Dermis blood vessel endothelial cell (primary cell): ENCODE measurements at places on chromosomes 4 and X.

GRCh38 chr4:55921093-55921492 lies 27.7 kb upstream of the CEP135 start:
- DNase-seq: no peak

- DNase-seq: peak; percentile 58
These were observed 6.1 kb downstream of the HOPX start for GRCh38 chr4:56674984-56675383.

DNA sequence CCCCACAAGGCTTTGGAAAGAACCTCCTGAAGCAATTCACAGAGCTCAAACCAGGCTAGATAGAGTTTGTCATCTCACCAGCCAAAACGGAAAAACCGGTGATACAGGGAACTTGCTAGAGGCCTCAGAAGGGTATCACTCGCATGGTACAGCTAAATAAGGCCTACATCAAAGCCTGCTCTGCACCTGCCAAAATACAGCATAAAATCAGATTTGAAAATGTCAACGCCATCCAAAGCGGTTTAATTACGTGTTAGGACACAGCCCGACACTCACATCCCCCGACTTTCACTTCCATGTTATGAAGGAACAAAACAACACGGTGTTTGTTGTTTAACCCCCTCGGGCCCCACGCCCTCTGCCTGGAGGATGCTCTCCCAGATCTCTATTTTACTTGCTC lies 65.0 kb downstream of the MAPK10 start:
- no peak for DNase-seq

GRCh38 chr4:74297539-74297938 lies 10.7 kb upstream of the EPGN start:
- DNase-seq: no peak

GRCh38 chr4:153083447-153083947 lies 120.7 kb upstream of the TRIM2 start:
- DNase-seq: peak; percentile 86

GRCh38 chrX:13899607-13900006 lies 82.7 kb upstream of the GPM6B start:
- peak; percentile 8 for DNase-seq

DNA sequence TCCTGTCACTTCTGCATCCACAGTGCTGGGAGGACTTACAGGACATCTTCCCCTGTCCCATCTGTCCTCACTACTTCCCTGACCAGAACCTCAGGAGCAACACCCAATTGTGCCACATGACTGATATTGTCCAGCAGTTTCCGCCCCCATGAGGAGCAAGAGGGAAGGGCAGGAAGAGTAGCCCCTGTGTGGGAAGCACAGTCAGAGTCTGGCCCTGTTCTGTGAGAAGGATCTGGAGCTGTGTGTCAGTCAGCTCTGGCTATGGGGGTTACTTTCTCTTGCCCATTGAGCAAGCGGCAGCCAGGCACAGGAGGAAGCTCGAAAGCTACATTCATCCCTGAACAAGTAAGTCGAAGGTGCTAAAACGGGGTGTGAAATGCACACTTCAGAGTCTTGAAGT lies 14.8 kb upstream of the TRIM60 start:
- DNase-seq: no peak

DNA sequence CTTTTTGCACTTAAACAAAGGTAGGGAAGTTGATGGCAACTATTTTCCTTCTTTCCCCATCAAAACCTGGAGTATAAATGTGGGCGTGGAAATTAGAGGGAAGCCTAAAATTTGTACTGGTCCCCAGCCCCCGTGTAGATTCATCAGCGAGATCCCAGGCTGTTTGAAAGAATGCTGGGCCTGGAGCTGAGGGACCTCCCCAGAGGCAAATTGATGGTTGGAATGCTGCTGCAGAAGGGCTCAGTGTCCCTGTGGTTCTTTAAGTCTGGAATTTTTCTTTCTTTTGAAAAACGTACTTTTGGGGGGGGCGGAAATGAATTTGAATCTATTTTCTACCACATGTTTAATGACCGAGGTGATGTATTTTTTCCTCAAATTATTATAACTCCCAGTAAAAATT lies 197.2 kb downstream of the CBR4 start:
- no peak for DNase-seq

- no peak for DNase-seq
These were observed 672.5 kb upstream of the KLHL4 start for GRCh38 chrX:86845101-86845500.

GRCh38 chrX:101429934-101430333 lies 21.9 kb downstream of the HNRNPH2 start:
- DNase-seq: no peak

DNA sequence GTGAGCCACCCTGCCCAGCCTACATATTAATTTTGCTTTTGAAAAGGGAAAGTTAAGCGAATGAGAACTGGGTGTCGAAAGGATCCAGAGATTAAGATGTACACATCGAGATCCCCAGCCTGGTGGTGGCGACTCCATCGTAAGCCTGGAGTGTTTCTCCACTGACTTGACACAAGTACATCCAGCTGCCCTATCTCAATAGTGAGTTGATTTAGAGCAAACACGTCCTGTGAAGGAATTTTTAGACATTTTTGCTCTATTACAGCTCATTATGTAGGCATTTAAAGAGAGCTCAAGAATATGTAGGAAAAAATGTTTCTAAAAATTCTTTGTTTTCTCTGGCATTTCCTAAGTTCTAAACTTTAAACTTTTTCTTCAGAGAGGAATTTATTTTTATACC lies 11.7 kb upstream of the CLDN34 start:
- no peak for DNase-seq

DNA sequence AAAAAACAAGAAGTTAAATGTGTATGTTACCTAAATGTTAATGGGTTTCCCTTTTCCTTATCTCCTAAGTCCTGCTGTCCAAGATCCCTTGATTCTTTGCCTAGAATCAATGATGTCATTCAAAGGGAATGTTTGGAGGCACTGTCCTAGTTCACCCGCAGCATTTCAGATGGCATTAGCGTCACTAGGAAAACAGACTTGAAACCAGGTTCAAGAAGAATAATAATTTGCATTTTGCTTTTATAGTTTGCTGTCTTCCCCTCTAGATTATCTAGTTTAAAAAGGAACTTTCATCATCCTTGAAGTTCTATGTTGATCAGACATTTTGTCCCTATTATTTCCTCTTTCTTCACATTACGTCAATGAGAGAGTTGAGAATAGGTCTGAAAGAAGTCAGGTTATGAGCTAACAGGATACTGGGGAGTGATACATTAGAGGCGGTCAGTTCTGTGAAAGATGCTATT lies 234.1 kb upstream of the PGRMC2 start:
- peak; percentile 90 for DNase-seq

- no peak for DNase-seq
These were observed 148.7 kb upstream of the PTCHD1 start for GRCh38 chrX:23185951-23186350.

- DNase-seq: no peak
These were observed 25.7 kb upstream of the HS6ST2 start for GRCh38 chrX:132984058-132984650.

DNA sequence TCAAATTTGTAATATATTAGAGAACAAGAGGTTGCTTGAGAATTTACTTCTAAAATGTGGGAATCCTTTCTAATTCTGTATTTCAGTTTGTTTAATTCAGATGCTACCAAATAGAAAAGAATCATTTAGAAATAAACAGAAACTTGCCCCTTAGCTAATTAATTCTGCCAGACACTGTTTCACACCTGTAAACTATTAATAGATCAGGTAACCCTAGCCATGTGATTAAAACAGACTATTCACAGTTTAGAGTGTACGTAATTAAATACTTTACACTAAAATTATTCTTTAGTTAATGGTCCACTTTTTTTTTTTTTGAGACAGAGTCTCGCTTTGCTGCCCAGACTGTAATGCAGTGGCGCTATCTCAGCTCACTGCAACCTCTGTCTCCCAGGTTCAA lies 124.0 kb downstream of the PTPN13 start:
- no peak for DNase-seq

DNA sequence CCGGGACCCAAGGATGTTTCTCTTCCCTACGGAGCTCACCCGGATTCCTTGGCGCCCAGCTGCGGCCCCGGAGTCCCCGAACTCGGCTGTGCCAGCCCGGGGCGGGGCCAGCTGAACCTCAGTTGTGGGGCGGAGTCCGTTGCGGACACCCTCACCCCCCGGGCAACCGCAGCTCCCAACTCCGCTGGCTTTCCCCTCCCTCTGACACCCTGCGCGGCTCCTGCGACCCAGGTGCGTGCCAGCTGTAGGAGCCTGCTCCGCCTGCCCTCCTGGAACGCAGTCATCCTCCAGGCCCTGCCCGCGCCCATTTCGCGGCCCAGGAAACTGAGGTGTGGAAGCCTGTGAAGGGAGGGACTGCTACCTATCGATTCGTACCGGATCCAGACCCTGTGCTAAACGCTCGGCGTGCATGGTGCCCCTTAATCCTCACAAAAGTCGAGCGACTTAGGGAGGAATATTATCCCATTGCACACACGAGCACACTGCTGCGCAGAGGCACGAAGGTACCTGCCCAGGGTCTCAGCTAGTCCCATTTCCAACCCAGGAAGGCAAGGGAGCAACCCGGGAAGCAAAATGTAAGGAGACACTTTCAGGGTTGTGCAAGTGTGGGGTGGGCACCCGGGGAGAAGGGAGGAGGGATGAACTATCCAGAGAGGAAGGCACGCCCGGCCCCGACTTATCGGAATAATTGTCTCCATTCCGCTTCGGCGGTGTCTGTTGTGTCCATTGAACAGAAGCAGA lies 12.3 kb downstream of the MSX1 start:
- no peak for DNase-seq

GRCh38 chr4:184792334-184792733 lies 33.4 kb downstream of the ACSL1 start:
- no peak for DNase-seq

DNA sequence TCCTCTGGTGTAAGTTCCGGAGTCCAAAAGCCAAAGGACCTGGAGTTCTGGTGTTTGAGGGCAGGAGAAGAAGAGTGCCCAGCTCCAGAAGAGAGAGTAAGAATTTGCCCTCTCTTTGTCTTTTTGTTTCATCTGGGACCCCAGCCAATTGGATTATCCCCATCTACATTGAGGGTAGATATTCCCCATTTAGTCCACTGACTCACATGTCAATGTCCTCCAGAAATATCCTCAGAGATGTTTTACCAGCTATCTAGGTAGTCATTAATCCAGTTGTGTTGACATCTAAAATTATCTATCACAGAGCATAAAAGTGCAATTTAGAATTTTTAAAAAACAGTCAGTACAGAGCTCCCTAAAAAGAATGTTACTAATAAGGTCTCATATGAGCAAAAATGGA lies 132.9 kb upstream of the TMEM47 start:
- DNase-seq: no peak

GRCh38 chr4:158597879-158598596 lies 73.6 kb downstream of the C4orf46 start:
- DNase-seq: no peak

DNA sequence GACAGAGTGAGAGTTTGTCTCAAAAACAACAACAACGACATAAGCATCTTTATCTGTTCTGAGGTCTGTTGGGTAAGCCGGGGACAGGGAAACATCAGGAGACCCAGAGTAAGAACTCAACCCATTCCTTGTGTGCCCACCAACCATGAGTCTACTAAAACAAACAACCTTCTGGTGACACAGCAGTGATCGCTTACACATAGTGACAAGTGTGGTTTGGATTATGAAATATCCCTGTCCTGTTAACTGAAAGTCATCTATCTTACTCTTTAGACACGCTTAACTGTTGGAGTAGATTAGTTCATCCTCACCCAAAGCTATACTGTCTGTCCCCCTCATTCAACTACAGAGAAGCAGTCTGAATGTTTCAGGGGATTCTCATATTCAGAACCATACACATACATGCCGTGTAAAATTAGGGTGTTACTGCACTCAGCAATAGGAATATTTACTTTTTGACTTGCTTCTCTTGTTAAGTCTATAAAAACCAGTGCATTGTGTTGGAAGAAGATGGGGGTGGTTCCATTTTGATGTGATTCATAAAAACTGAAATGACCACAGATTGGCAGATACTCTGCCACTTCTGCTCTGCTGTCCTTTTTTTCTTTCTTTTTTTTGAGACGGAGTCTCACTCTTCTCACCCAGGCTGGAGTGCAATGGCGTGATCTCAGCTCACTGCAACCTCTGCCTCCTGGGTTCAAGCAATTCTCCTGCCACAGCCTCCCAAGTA lies 27.4 kb downstream of the PHKA2 start:
- no peak for DNase-seq

DNA sequence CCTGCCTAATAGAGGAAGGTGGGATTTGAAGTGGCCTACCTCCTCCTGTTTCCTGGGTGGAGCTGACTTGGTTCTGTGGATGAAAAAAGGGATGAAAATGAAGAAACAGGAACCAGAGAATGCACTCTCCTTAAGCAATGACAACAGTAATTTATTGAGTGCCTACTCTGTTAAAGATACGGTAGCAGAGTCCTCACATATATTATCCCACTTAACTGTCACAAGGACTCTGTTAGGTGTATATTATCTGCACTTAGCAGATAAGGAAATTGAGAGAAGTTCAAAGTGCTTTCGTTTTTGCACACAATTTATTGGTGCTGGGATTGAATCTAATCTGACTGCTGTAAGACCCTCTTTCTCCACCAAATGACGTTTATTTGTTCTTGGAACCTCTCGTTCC lies 301.2 kb downstream of the PACRGL start:
- no peak for DNase-seq

DNA sequence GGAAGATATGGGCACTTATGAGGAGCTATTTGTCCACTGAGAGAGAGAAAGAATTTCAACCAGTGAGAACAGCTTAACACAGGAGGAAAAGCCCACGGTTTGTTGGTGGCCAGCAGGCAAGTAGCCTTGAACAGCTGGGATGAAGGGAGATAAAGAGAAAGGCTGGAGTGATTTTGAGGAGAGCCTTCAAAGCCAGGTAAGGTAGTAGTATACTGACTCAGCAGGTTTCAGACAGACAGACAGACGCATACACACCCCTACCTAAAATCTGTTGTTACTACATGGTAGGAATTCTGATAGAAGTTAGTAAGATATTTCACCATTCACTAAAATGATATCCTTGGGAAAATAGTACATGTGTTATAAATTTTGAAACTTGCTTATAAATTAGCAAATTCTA lies 60.5 kb downstream of the SEC24D start:
- no peak for DNase-seq

DNA sequence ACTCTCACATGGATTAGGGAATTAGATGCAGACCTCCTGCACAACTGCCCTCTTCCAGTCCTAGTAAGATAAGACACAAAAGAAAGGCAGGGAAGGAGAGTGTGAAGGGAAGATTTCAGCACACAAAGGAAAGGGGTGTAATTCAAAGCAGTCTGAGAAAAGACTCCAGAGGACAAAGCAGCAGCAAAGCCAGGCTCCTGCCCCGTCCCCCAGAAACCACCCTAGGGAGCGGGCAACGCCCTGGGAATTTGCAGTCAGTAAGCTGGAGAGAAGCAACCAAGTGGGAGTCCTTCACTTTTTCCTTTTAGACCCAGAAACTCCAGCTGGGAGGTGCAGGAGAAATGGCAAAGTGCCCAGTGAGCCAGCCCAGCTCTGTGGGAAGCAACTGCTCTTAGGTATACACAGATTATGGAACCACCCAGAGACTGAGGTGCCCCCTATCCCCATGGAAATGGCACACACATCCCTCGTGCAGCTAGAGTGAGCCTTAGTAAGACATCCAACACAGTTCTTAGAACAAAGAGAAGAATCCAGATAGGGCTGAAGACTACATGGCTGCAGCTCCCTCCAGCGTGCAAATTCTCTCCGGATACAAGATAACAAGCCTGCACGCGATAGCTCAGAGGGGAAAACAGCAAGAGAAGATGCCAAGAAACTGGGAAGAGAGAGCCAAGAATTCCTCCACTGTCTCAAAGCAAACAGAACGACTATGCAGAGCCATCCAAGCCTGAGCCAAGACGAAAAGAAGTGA lies 26.5 kb upstream of the IRAK1 start:
- peak; percentile 88 for DNase-seq

GRCh38 chrX:100750883-100751282 lies 19.0 kb upstream of the SYTL4 start:
- no peak for DNase-seq

- no peak for DNase-seq
These were observed 114.3 kb upstream of the TEX13C start for GRCh38 chrX:125205133-125205917.
